NCI-H2029 (cell line): ENCODE measurements at places on chromosomes 12 and 14.

DNA sequence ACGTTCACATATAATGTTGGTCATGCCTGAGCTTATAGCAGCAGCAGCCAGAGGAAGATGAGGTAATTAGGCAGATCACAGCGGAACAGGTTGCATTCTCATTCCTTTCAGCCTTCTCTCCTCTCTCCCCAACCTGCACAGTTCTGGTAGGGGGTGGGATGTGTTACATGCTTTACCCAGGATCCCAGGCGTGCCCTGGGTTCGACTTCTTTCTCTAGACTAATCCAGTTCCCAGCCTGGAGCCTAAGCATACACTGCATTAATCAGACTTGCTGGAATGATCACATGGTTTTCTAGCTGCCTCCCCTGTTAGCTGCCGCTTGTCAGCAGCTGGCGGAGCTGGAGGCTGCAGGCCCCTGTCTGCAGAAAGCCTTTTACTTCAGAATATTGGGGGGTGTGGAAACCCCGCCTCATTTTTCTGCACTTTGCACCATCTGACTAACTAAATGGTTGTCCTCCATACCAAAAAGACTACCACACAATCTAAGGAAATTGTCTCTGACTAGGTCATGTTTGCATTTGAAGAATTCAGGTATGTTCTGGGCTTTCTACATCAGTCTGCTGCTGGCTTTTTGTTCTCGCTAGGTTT is 46.0 kb upstream of the EVL start:
- DNase-seq: no peak

- DNase-seq: peak; percentile 12
Measured at GRCh38 chr12:71562676-71563595, 100.7 kb downstream of the ZFC3H1 start.

DNA sequence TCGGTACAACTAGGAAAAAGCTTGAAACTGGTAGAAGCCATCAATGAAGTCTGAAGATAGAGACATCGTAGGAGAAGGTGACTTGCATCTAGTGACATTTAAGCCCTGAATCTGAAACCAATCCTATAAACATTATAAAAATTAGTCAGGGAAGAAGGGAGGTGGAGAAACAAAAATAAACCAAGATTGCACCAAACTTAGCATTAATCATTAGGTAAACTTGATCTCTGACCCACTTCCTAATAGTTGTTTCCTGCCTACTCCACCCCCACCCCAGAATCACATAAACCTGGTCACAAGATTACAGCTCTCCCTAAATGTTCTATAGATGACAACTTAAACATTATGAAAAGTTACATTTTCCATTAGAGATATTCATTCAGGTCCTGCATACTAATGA is 40.4 kb downstream of the TSPAN19 start:
- DNase-seq: no peak

GRCh38 chr14:59150990-59151389 is 37.5 kb upstream of the DAAM1 start:
- DNase-seq: no peak

DNA sequence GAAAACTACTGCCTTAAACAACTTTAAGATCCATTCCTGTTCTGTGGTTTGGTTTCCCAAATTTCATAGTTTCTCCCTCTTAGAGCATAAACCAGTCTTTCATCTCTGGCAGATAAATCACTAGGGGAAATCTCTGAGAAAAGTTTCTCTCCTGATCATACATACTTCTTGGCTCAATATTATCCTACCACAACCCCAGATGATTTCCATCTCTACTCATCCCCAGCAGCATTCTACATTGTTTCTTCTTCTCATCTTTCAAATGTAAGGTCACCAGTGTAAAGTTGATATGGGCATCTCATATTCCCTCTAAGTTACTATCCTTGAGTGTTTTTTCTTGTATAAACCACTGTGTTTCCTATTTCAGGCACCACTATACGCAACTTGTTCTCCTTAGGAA is 45.9 kb upstream of the PLEKHG7 start:
- DNase-seq: no peak

- DNase-seq: no peak
Measured at GRCh38 chr12:93567174-93567573, 5.3 kb upstream of the SOCS2 start.

DNA sequence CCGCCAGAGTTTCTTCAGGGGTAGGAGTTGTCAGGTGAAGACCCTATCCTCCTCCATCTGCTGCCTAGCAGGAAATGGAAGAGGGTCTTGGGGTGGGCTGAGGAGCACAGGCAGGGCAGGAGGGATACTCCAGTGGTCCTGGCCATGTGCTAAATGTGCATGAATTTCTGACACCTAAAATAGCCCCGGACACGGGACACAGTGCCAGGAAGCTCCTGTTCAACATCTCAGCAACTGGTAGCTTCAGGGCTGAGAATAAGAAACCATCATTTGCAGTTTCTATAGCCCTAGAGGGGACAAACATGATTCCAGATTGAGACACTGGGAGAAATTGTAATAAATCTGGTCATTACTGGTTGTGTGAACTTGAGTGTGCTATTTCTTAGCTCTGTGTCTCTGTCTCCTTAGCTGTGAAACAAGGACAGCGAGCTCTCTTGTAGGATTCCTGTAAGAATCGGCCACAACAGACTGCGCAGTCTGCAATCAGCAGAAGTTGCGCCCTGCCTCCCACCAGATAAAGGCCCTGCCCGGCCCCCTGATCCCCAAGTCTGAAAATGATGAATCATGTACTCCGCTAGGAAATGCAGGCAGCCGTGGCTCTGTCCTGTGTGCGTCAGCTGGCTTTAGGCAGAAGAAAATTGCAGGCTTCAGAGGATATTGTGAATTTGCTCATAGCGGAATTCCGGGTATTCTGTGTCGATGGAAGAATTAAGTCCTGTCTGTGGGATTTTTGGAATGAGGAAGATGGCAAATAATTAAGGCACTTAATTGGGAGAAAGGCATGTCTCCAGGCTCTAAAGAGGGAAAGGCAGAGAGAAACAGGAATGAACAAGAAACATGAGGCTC is 35.2 kb upstream of the MEG3 start:
- DNase-seq: no peak

DNA sequence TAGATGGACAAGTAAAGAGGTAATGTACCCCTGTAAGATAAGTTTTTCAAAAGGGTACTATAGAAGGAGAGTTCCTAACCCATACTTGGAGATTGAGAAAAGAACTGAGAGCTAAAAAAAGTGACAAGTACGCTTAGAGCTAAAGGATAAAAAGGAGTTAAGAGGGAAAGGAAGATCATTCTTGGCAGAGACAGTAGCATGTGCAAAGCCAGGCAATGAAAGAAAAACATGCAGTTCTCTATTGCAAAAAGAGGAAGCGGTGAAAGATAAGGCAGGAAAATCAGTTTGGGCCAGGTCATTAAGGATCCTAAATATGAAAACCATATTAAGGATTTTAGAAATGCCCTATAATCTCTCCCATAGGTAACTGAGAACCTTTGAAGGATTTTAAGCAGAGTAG is 500.4 kb upstream of the GARIN6 start:
- no peak for DNase-seq

DNA sequence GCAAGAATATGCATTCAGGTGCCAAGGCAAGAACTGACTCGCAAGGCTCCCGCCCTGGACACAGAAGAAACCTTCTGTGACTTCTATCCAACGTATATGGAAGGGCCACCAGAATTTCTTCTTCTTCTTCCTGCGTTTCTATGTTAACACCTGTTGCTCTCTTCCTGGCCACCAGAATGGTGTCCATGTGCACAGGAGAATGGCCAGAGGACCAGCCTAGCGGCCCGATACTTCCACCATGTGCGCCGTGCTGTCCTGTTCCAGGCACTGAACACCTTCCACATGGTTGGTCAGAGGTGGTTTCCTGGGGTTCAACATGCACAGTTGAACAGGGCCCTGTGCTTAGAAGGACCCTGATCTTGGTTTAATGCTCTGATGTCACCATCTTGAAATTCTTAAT is 455.8 kb downstream of the BCL11B start:
- DNase-seq: no peak

GRCh38 chr14:44995196-44995595 is 33.2 kb downstream of the TOGARAM1 start:
- no peak for DNase-seq

- no peak for DNase-seq
Measured at GRCh38 chr12:16946704-16947103, 340.7 kb upstream of the LMO3 start.

DNA sequence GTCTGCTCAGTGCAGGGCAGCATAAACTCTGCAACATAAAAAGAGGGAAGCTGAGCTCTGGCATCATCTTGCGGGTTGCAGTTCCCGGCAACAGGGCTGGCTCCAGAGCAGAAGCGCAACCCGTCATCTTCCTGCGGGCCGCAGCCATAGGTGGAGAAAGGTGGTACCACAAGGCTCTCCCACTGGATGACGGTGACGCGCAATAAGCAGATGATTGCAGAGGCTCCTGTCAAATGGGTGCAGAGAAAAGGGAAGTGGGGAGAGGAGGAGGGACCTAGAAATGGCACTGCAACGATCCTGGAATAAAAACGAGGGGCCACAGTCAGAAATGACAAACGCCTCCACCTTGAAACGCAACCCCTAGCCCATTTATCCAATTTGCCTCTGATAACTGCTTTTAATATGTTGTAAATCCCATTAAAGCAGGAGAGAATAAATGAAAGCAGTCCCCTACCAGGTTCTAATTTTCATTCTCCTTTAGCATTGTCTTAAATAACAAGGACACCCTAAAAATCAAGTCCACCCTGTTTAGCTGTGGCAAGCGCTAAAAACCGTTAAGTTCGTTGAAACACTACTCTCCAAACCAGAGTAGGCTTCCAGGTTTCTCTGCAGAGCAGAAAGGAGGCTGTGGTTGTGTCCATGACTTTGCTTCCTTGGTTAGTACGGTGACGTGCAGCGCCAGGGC is 30.9 kb upstream of the TUBA1C start:
- peak; percentile 77 for DNase-seq

GRCh38 chr12:30753751-30754382 is 884 bp downstream of the CAPRIN2 start:
- DNase-seq: no peak

DNA sequence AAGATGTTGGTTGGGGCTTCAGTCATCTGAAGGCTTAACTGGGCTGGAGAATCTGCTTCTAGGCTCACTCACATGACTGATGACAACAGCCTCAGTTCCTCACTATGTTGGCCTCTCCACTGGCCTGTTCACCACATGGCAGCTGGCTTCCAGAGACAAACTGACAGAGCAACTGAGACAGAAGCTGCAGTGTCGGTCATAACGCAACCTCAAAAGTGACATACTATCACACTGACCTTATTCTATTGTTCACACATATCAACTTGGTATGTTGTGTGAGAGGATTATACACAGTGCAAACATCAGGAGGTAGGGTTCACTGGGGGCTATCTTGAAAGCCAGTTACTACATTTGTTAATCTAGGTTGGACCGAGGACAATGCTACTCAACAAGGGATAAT is 92.9 kb downstream of the PAWR start:
- no peak for DNase-seq

DNA sequence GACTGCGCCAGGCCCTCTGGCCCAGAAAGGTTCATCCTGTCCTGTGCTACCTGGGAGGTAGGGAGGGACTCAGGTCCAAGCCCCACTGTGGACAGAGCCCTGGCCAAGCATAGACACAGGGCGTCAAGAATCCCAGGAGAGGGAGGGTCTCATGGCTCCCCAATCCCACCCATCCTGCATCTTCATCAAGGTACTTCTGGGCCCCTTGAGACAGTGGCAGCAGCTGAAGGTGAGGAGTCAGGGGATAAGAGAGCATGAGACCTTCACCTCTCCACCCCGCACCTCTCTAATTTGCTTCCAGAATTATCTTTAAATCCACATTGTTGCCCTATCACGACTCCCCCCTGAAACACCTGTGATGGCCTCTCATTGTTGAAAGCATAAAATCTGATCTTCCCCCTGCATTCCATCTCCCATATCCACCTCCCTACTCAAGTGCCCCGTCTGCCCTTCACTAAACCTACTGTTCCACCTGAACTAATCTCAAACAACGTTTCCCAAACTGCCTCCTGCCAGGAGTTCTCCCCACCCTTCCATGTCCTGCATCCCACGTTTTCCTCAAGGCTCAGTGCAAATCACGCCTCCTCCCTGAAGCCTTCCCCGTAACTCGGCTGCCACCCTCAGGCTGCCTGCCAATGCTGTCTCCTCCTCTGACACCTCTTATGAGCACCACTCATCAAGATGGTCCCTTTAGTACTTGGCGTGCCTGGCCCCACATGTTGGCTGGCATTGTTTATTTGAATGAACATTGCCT is 27.1 kb downstream of the KRT18 start:
- peak; percentile 81 for DNase-seq

- DNase-seq: no peak
Measured at GRCh38 chr12:22229652-22230279, 104.7 kb downstream of the ST8SIA1 start.

DNA sequence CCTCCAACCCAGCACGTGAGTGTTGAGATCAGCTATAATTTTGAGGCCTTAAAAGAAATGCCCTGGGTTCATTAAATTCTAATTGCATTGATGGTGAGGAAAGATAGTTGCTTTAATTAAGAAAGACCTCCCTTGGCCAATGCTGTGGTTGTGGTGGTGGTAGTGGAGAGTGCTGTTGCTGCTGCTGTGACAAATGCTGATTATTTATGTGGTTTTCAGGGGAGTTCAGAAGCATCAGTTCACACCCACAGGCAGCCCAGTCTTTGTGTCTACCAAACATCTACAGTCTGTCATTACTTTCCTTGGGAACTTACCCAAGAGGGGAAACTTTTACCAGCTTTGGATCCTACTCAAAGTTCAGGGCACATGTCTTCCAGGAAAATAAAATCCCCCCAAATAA is 178.4 kb upstream of the PARP11 start:
- DNase-seq: no peak

GRCh38 chr12:105329926-105330282 is 587 bp upstream of the C12orf75 start:
- DNase-seq: no peak

DNA sequence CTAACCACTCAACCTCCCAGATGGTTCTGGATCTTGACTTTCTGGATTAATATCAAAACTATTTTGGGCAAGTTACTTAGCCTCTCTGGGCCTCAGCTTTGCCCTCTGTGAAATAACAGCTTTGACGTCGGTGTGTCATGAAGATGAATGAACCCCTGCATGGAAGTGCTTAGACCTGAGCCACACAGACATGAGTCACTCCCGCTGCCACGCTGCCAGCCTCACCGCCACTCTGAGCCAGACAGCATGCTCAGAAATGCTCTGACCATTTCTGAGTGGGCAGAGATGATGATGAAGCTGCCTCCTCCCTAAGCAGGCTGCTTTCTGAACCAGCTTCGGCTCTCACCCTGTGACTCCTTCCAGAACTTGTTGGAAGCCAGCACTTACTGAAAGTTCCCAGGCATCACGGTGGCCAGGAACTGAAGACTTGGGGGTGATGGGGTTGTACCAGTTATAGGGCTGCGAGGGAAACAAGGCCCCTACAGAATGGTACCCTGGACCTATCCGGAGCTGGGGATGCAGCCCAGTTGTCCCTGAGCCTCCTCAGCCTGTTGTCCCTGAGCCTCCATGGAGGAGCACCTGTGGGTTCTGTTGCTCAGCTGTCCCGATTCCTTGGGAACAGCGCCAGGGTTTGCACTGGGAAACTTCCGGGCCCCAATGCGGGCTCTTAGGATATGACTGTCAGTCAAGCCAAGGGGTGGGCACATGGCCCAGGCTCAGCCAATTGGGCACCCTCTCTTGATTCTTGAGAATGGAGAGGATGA is 2.0 kb upstream of the CCDC197 start:
- no peak for DNase-seq

GRCh38 chr14:104712881-104713734 is 10.9 kb upstream of the ADSS1 start:
- DNase-seq: no peak
